ENCODE measurements at places on chromosomes 6 and 20.
A peak's percentile ranks its signal among the peaks of the same experiment; 100 is the strongest.

- no peak for DNase-seq
These were observed 56.5 kb downstream of the TCP11 start for GRCh38 chr6:35084511-35085203.

GRCh38 chr20:9397928-9398327 is 116.5 kb upstream of the LAMP5 start:
- no peak for DNase-seq

DNA sequence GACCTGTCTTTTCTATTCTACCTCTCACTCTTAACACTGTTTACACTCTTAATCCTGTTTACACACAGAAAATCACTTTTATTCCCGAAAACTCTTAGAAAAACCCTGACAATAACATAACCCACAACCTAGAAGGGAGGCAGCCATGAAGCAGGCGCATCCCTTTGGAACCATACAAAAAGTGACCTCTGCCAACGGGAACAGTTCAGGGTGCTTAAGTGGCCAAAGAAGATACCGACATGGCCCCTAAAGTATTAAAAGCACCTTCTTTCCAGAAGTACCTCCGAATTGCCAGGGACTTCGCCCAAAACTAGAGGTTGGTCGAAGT is 490 bp downstream of the MMUT start:
- no peak for DNase-seq

DNA sequence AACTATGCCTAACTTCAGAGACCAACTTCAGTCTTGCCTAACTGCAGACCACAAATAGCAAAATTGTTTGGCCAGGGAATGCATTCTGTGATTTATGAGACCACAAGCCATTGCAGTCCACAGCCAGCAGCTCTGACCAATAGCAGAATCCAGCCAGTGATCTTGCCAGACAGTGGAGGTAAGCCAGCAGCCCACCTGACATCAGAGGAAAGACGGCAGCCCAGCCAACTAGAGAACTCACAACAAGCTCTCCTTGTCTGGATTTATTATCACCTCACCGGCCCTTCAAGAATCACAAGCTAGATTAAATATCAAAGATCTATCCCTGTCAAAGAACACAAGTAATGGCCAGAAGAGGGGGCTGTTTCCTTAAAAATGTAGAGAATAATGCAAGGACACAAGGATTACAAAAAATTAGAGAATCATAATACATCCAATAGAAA is 66.5 kb upstream of the SLC35F1 start:
- DNase-seq = no peak

- no peak for DNase-seq
These were observed 18.9 kb downstream of the SDCBP2 start for GRCh38 chr20:1310071-1310470.

GRCh38 chr20:42609618-42610017 is 580.1 kb downstream of the PTPRT start:
- no peak for DNase-seq

- DNase-seq = no peak
These were observed 15.7 kb downstream of the ATG5 start for GRCh38 chr6:106309766-106310373.

DNA sequence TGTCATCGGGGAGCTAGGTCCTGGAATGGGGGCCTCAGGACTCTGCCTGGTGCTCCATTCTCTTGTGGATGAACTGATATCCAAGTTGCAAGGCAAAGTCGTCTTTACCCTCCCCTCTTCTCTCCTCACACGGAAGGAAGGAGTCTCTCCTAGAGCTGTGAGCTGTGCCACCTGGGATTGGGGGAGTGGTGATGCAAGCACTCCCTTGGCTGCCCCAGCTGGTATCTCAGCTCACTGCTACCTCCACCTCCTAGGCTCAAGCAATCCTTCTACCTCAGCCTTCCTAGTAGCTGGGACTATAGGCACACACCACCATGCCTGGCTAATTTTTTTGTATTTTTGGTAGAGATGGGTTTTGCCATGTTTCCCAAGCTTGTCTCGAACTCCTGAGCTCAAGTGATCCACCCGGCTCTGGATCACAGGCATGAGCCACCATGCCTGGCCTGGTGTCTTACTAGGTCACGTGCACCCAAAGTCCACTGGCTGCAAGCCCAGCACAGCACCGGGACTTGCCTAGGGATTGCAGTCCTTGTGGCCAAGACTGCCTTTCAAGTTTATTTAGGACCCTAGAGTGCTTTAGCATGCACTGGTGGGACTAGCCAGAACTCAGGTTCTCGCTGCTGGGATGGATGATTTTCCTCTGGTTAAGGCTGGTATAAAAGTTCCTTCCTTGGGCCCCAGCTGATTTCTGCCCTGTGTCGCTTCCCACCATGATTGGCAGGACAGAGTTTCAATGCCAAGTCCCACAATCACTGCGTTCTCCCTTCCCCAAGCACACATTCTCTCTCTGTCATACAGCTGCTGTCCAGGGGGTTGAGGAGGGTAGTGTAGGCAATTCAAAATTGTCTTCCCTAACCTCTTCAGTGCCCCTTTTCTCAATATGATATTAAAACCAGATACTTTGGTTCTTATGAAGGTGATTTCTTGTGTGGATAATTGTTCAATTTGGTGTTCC is 33.5 kb downstream of the SMAP1 start:
- no peak for DNase-seq

- no peak for DNase-seq
These were observed 44.7 kb downstream of the HLA-C start for GRCh38 chr6:31227143-31227542.

GRCh38 chr20:61037498-61037897 is 214.6 kb upstream of the CDH4 start:
- DNase-seq = no peak

DNA sequence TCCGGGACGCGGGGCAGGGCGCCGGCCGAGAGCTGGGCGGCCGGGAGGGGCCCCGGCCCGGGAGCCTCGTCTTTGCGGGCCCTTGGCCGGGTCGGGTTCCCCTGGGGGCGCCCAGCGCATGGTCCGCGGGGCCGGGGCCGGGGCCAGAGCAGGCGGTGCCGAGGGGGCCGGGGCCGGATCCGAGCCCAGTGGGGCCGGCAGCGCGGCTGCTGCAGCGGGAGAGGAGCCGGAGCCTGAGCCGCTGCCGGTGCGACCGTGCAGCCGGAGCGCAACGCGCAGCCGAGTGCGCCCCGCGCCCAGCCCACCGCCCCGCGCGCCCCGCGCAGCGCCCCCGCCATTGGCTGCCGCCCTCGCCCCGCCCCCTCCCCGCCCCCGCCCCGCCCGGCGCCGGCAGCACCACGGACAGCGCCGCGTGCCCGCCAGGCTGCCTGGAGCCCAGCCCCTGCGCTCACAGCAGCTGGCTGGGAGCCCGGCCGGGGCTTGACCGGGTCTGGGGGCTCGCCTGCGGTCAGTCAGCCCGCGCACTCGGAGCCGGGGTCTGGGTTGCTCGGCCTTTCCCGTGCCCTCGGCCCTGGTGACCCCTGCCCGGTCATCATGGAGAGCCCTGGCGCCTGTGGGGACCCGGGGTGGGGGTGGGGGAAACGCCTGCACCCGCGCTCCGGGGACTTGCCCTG is at the start of gene HRH3:
TSS of gene HRH3 (minus strand) at position 287 of the 674 bp plus-strand sequence. CDS start 308 bp downstream, outside the sequence.
- peak; percentile 22 for DNase-seq

DNA sequence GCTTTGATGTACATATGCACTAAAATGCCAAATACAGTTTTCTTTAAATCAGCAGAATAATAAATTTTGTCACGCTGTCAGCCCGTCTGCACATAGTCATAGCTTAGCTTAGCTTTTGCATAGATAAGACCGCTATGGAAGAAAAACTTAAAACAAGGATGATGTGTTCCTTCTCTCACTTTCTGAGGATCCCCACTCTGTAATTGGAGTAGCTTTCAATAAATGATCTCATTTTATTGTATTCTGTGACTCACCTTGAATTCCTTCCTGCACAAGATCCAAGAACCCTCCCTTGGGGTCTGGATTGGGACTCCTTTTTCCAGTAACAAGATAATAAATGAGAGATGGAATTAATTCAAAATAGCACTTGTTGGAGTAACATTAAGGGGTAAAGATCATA is 186.2 kb downstream of the CDH26 start:
- no peak for DNase-seq

GRCh38 chr6:124203812-124204167 is 400.1 kb downstream of the NKAIN2 start:
- DNase-seq = no peak

- no peak for DNase-seq
These were observed 22.4 kb downstream of the EDN3 start for GRCh38 chr20:59322585-59323454.

GRCh38 chr6:113586413-113587077 is 270.6 kb upstream of the MARCKS start:
- DNase-seq = no peak

DNA sequence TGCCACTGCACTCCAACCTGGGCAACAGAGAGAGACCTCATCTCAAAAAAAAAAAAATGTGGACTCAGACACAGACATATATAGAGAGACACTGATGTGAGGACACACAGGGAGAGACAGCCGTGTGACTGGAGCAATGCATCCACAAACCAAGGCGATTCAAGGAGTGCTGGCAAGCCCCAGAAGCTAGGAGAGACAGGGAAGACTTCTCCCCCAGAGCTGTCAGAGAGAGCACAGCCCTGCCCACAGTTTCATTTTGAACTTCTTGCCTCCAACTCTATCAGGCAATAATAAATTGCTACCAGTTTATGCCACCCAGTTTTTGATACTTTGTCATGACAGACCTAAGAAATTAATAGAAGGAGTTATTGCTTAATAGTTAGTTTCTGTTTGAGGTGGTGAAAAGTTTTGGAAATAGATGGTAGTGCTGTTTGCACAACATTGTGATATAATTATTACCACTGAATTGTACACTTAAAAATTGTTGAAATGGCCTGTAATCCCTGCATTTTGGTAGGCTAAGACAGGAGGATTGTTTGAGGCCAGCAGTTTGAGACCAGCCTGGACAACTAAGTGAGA is 5.1 kb upstream of the MDFI start:
- no peak for DNase-seq

DNA sequence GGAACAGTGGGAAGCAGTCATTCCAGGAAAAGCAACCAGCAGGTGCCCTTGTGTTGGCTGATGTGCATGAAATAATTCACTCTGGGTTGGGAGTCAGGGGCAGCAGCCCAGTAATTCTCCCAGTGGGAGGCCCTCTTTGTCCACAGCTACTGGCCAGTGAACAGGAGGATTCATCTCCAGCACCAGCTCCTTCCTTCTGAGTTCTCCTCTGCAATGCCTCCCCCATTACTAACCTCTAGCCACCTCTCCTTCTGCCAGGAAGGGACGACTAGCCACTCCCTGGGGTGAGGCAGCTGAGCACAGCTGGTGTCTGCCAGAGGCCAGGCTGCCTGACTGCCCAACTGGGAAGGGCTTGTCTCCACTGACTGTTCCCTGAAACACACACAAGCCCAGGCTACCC is 12.5 kb upstream of the R3HDML start:
- DNase-seq = no peak

- DNase-seq = peak; percentile 37
These were observed 108.0 kb upstream of the LRFN2 start for GRCh38 chr6:40695114-40695513.

DNA sequence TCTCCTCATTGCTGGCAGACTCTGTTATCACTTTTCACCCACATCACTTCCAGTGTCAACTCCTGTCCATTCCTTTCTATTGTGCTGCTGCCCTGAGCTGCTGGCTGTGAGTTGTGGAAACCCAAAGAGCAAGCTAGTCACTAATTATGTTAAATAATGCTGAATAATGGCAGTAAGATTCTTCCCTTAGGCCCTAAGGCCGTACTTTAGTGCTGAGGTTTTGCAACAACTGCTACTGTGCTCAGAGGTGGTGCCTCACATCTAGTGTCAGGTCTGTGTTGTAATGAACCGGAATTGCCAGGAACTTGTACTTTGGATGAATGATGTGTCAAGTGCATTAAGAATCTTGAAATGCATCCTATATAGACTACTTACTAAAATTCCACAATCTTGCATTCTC is 372.2 kb upstream of the RNF217 start:
- no peak for DNase-seq

DNA sequence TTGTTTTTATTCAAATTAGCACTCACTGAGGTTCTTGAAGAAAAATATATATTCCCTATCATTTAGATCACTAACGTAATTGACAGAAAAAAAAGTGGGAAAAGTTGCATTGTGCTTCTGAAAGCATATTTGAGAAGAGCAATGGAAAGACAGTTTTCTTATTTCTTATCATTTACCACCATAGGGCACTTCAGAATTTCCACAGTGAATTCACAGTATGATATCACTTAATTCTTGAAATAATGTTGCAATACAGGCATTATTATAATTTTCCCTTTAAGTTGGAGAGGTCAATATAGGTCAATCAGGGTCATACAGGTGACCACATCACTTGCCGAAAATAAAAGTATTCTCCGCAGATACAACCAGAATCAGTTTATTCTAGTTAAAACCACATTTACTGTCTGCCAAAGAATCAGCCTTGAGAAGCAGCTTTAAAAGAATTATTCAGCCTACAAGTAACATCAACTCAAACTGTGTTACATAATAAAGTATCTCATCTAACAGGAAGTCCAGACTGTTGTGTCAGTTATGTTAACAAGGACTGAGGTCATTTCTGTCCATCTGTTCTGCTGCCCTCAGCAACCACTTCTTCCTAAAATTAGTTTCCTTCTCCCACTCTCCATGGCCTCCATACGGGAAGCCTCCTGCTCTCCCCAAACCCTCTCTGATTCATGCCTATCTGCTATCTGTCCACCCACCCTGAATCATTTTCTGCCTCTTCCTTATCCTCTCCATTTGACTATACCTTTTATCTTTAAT is 121.2 kb downstream of the SIM1 start:
- no peak for DNase-seq

GRCh38 chr6:41371461-41371991 is 36.1 kb downstream of the NCR2 start:
- DNase-seq = no peak

Measured in NCI-H510A (cell line).